ENCODE measurements at places on chromosomes 16 and 17.
A peak's percentile ranks its signal among the peaks of the same experiment; 100 is the strongest.

- DNase-seq: no peak
These were observed 1.0 kb downstream of the HOXB8 start for GRCh38 chr17:48613862-48614694.

DNA sequence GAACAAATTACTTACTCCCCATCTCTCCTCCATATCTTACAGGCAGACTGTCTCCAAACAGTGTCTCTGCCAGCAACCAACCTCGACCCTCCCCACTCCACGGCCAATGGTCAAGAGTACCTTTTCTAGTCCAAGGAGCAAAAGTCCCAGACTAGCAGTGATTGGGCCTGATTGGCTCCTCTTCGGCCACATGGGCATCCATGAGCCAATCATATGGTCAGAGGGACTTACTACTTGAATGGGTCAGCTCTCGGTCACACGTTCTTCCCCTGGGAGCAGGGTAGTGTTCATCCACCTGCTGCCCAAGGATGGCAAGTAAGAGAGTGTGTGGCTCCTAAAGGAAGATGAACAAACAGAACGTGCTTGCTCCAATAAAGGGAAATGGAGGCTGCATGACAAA is 84.6 kb downstream of the C16orf78 start:
- DNase-seq: no peak

- no peak for DNase-seq
These were observed 202.8 kb upstream of the TBX2 start for GRCh38 chr17:61196799-61197198.

- peak; percentile 88 for DNase-seq
These were observed 10.6 kb downstream of the ATPAF2 start for GRCh38 chr17:18028114-18028951.

GRCh38 chr16:84600343-84601229 is 17.3 kb downstream of the COTL1 start:
- DNase-seq: no peak

DNA sequence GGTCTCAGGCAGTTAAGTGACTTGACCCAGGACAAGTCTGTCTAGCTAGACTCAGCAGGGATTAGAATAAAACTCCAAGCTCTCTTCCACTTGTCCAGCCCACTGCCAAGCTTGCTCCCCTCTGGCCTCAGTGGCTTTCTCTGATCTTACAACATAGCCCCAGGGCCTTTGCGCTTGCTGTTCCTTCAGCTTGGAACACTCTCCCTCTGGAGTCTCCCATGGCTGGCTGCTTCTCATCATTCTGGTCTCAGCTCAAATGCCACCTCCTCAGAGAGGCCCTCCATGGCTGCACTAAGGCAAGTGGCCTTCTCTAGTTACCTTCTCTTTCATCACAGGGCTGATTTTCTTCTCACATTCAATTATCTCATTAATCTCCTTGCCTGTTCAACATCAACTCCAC is 1.1 kb downstream of the TVP23A start:
- no peak for DNase-seq

DNA sequence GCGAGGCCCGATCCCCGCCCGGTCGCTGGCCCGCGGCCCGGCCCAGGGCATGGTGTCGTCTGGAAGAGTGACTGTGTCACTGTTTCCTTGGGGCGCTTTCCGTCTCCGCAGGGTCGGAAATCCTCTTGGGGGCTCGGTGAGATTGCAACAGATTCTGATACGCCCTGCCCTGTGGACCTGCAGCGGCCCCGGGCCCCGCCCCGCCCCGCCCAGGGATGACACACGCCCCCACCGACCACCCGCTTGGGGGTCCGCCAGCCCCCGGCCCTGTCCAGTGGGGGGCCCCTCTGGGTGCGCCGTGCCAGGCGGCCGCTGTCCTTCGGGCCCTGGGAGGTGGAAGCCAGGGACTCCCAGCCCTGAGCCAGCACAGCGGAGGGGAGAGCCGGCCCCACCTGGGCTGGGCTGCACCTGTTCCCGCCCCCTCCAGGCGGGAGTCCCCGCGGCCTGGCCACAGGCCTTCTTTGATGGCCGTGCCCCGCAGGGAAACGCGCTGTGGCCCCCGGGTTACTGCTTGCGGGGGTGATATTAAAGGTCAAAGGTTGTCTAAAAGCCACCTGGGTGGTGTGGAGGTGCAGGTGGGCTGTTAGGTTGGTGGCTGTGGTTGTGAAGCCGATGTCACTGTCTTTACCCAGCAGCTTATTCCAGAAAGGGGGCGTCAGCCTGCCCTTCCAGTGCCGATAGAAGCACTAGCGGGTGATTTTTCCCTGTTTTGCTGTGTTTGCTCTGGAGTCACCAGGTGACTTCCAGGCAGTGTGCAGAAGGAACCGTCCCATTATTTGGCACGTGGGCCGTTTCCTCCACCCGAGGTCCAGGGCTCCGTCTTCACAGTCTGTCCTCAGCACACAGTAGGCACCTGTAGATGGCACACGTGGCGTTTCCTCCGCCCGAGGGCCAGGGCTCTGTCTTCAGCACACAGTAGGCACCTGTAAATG is 752 bp downstream of the TBC1D24 start:
- DNase-seq: no peak

DNA sequence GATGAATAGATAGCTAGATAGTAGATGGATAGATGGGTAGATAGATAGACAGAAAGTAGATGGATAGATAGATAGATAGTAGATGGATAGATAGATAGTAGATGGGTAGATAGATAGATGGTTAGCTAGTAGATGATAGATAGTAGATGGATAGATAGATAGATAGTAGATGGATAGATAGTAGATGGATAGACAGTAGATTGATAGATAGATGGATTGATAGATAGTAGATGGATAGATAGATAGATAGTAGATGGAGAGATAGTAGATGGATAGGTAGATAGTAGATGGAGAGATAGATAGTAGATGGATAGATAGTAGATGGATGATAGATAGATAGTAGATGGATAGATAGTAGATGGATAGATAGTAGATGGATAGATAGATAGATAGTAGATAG is 40.4 kb downstream of the PIK3R5 start:
- no peak for DNase-seq

All from cardiac muscle cell (in vitro differentiated cells and primary cell).